Activated CD4-positive, CD25-positive, alpha-beta regulatory T cell treated with anti-CD3 and anti-CD28 coated beads, Interleukin-2, amount 50 U/mL, for 16 hours (primary cell): ENCODE measurements at places on chromosomes 11 and 22.

DNA sequence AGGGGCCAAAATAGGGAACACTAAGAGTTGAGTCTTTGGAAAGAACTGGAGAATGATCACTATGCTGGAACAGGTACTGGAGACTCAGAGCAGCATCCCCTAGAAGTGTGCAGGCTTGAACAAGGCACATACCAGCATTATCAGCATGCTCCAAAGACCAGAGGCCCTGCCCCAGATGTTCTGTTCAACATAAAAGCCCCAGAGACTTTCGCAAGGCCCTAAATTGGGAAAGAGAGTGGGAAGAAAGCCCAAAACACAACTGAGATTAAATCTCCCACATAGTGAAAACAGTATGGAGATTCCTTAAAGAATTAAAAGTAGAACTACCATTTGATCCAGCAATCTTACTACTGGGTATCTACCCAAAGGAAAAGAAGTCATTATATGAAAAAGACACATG, 9.4 kb downstream of the CNGA4 start:
- no peak for DNase-seq

- no peak for DNase-seq
Measured at GRCh38 chr11:126669416-126669815, 313.9 kb downstream of the ST3GAL4 start.

- DNase-seq: no peak
Measured at GRCh38 chr11:13210424-13210823, 67.2 kb upstream of the BMAL1 start.

DNA sequence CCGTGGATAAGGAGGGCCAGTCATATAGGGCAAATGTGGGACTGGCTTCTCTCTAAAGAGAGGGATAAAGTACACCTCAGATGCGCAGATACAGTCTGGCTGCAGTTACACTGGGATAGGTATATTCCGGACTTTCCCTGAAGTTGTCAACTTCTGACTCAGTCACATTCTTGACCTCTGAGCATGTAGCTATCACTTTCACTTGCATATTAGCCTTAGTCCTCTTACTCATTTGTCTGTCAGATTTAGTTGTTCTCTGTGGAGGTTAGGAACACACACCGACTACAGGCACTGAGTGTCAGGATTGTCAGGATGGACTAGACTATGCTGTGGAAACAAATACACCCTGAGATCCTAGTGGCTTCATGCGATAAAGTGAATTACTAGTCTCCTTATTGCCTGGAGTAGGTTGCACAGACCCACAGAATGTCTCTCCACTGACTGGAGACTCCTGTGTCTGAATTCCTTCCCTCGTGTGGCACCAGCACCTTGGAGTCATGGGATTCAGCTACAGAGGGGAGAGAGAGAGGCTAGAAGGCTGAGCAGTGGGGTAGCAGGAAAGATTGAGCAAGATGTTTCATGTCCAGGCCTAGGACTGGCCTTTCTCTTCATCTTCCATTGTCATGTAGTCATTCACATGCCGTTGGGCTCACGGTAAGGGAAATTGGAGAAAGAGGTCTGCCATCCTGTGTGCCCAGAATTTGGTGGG, 654.3 kb downstream of the NTM start:
- no peak for DNase-seq

DNA sequence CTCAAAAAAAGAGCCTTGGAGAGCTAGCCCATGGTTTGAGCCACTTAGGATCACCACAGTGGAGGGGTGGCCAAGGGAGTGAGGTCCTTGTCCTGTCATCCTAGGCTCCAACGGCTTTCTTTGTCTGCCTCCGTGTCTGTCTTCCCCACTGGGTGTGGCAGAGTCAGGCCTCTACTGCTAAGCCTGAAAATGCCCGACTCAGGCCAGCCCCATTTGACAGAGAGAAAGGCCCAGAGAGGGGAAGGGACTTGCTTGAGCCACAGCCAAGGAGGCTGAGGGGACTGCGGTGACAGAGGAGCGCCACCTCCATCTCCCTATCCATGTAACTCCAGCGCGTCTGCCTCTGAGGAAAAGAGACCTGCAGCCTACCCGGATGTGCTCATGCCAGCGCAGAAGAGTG, 27.8 kb upstream of the CD82 start:
- DNase-seq: no peak

DNA sequence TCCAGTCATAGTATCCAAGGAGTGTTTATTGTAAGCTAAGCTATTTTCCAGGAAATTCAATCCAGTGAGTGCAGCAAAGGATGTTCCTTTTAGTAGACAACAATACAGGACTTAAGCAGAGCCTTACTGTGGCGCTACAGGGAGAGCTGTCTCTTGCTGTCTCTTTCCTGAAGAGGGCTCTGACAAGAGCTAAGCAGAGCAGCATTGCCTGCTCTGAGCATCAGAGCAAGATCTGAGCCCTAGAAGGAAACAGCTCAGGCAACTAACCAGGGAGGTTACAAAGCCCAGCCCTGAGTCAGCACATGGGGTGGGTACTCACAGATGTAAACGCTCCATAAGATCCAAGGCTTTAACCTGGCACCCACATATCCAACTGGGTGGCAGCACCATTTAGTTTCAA, 8.0 kb downstream of the LAYN start:
- no peak for DNase-seq

DNA sequence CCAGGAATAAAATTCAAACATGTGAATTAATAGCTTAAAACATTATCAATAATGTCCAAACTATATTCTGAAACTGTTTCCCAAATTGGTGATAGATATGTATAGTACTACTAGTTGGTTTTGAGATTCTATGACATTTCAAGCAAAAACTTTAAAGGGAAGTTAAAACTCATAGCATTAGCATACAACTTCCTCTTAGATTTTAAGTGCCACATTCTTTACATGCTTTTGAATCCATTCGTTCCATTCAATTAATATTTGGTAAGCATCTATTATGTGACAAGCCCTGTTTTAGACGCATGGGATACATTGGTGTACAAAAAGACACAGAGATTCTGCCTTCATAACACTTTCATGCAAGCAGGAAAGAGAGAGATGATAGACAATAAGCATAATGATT, 8.9 kb downstream of the PATL1 start:
- no peak for DNase-seq

DNA sequence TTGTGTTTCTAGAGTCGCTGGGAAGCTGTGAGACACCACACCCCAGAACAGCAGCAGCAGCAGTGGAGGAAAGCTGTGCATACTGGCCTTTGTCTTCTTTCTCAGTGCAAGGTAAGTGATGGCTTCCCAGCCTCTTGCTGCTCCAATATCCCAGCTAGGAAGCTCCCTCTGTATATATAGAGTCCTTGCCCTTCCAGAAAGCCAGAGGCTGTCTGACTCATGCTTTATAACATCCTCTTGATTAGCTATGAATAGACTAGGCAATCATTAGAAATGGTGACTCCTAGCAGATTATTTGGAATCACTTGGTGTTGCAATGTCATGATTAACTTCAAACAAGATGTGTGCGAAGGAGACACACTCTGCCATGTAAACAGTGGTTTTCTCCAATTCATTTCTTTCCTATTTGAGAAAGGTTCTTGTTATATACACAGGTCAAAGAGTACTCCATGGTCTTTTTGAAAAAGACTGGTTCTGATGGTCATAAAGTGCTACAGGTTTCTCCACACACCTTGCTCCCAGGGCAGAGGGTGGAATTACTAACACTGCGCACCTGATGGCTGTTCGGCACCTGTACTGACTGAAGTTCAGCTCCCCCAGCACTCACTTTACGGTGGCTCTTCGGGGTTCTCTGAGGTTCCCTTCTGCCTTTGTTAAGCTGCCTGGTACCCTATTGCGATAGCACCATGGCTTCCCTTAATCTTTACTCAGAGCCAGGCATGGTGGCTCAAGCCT, at the start of gene MMP1:
MMP1 (minus strand) TSS at position 149 of the 735 bp plus-strand sequence; CDS start at position 81, 68 bp downstream.
- no peak for DNase-seq

- DNase-seq: no peak
Measured at GRCh38 chr11:111981270-111981669, 43.9 kb upstream of the DLAT start.
